ENCODE measurements at places on chromosomes 3 and 15.
A peak's percentile ranks its signal among the peaks of the same experiment; 100 is the strongest.

DNA sequence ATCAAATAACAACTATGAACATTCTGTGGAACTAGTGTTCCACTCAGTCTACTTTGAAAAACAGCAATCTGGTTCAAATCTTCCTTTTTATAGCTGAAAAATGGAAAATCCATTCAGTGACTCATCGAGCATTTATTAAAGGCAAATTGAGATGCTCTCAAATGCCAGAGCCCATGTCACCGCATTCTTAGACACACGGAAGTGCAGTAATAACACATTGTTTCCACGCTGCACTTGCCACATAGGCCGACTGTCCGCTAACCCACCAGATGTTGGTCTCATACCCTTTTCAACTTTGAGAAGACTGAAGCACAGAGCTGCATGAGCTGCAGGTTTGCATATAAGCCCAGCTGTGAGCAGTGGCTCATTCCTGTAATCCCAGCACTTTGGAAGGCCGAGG lies 95.9 kb downstream of the TMEM266 start:
- DNase-seq: no peak

DNA sequence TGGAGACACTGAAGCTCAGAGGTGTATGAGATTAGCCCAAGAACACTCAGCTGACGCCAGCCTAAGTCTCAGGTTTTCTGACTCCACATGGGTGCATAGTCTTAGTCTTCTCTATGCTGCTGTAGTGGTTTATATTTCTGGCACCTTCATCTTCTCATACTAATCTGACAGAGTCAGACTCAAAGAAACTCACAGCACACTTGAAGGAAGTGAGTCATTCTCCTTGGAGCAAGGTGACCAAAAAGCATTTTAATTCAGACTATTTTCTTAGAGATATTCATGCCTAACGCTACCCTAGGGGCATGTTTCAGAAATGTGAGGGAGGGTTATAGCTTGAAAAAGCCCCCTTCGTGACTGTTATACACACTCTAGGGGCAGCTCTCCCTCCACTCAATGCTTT lies 775.3 kb upstream of the ARPP21 start:
- no peak for DNase-seq

- no peak for DNase-seq
Observed at GRCh38 chr3:142849148-142849547, 39.7 kb downstream of the PCOLCE2 start.

GRCh38 chr3:50525987-50526386 lies 22.6 kb upstream of the CACNA2D2 start:
- DNase-seq: peak; percentile 62

DNA sequence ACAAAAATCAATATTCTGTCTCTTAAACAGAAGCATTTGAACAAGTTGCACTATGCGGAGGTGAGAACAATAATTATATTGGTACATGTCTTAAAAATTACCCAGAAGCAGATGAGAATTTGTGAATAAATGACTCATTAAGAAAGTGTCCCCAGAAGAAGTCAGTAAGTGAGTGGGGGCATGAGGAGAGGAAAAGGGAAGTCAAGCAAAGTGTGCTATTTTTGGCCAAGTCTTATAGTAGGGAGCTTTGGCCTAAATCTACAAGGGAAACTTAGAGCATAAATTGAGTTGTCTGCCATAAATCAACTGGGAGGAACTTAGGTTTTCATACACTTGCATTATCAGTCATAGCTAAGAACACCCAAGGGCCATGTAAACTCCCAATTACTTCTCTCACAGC lies 86.9 kb upstream of the SATB1 start:
- DNase-seq: no peak

DNA sequence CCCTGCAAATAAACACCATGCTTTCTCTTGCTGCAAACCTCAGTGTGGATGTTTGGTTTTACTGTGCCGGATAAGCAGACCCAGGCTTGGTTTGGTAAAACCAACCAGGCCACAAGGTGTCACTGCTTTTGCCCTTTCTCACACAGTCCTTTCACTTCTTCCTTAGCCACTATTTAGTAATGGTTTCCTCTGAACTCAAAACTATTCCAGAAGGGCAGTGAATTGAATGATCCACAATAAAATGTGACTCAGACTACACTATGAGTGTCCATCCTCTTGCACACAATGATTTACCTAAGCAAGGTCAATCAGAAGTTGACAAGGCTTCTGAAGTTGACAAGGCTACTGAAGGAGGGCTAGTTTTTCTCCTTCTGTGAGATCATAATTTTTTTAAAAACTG lies 552.4 kb upstream of the CCDC54 start:
- no peak for DNase-seq

DNA sequence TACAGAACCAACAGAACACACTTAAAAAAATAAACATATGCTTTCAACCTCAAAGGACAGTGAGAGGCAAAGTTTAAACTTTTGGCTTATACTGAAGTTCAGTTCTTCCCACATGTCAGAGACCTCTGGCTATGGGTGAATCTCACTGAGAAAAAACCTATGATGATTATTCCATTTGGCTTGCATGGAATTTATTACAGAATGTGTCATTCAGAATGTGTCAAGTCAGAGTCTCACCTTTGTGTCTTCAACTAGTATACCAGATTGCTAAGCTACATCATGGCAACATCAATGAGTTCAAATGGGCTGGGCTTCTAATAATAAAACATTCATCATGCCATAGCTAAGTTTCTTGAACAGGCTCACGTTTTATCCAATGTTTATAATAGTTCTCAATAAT lies 987.0 kb downstream of the NTRK3 start:
- DNase-seq: no peak

GRCh38 chr3:108053067-108053466 lies 37.8 kb downstream of the CD47 start:
- no peak for DNase-seq

DNA sequence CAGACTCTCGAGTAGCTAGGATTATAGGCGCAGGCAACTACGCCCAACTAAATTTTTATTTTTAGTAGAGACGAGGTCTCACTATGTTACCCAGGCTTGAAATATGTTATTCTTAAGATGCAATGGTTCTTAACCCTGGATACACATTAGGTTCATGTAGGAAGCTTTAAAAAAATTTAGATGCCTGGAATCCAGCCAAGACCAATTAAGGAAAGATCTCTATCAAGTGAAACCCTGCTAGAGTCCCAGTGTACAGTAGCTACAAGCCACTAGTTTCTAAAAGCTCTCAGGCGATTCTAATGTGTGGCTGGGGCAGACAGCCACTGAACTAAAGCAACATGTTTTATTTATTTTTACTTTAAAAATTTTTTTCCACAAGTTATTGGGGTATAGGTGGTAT lies 33.2 kb downstream of the TRIM69 start:
- no peak for DNase-seq

DNA sequence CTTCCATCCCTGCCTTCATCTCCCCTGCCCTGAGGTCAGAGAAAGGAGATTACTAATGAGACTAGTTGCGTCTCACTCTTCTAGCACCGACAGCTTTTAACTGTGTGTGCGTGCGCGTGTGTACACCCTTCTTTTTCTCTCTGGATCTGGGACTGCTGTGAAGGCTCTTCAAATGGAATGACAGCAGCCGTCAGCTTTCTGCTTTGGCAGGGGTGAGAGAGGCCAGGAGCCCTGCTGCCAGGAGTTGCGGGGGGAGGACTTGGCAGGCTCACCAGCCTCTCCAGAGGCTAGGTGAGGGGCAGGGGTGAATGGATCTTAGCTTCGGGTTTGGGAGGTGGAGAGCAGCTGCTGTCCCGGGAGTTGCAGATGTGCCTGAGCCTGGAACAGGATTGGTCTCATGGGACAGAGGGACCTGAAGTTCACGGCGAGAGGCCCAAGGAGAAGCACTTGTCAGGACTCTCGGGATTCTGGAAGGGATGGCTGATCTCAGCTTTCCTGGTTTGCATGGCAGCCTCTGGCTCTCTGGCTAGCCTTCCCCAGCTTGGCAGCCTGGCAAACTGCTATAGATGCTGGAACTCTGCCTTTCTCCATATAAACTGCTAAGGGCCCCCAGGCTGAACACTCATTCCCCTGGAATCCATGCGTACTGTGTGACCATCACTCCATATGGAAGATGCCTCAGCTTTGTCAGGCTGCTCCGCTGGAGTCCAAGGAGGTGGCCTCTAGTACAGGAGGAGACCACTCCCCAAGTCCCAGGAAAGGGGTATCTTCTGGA lies 16.6 kb downstream of the TEX264 start:
- no peak for DNase-seq

- no peak for DNase-seq
Observed at GRCh38 chr3:129413687-129414506, 14.5 kb downstream of the EFCAB12 start.

GRCh38 chr15:66901336-66902100 lies 163.9 kb upstream of the SMAD3 start:
- DNase-seq: no peak

DNA sequence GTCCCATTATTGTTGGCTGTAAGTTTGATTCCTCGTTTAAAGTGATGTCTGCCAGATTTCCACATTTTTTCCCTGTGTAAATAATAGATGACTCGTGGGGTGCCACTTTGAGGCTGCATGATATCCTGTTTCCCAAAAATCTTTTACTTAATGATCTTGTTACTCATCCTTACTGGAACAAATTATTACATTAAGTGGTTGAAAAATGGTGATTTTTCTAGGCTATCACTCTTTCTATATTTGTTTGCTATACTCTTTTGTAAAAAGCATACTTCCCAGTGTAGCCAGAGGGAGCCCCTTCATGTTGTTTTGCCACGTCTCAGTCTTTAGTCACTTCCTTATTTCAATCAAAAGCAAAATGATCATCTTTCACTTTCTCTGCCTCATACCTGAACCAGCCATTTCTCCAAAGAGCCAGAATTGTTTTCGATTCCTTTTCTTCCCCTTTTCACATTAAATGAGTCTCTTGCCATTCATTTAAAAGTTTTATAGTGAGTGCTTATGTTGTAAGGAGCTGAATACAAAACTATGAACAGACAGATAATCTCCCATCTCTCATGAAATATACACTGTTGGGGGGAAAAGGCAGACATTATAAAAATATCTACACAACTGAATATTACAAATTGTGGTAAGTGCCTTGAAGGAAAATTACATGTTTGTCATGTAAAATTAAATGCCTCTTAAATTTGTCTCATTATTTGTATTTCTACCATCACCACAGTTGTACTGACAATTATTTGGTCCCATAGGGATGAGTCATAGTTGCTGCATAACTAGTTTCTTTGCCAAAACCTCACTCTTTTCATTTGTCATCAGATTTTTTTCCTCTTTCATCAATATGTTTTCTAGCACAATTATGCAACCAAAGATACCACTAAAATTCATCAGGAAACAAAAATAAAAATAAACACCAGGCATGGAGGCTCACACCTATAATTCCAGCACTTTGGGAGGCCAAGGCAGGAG lies 41.5 kb downstream of the ADGRG7 start:
- no peak for DNase-seq

GRCh38 chr15:73225358-73226015 lies 143.3 kb downstream of the HCN4 start:
- DNase-seq: no peak

DNA sequence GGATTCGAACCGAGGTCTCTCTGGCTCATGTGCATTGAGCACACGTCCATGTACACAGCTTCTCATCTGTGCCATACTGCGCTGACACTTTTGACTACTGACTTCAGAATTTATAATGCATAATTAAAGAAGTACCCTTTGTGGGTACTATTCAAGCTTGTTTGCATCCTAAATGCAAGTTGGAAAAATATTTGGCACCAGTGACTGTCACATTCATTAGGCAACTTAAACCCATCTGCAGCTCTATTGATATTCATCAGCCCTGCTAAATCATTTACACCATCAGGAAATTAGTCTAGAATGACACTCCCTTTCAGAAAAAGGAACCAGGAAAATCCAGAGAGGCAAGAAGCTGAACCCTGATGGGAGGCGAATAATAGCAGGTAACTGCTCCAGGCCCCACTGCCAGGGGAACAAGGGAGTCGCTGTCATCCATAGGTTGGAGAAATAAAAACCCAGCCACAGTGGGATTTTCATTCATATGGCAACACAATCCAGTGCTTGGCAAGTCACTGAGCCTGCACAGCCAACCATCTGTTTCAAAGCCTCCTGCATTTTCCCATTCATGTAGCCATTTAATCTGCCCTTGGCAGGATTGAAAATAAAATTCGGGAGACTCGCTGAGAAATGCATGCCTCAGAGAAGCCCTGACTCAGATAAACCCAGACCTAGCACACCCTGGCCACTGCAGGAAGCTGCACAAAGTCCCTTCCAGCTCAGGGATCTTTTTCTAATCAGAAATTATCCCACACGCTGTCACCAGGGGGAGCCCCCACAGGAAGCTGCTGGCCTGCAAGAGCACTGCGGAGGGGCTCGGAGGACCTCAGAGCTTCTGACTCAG lies 103.0 kb upstream of the VEPH1 start:
- peak; percentile 60 for DNase-seq

DNA sequence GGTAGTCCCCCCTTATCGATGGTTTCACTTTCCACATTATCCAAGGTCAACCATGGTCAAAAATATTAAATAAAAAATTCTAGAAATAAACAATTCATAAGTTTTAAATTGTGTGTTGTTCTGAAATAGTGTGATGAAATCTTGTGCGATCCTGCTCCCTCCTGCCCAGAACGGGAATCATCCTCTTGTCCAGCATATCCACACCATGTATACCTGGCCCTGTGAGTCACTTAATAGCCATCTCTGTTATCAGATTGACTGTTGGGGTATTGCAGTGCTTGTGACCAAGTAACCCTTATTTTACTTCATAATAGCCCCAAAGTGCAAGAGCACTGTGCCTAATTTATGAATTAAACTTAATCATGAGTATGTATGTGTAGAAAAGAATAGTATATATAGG lies 19.1 kb downstream of the FAM81A start:
- DNase-seq: no peak

DNA sequence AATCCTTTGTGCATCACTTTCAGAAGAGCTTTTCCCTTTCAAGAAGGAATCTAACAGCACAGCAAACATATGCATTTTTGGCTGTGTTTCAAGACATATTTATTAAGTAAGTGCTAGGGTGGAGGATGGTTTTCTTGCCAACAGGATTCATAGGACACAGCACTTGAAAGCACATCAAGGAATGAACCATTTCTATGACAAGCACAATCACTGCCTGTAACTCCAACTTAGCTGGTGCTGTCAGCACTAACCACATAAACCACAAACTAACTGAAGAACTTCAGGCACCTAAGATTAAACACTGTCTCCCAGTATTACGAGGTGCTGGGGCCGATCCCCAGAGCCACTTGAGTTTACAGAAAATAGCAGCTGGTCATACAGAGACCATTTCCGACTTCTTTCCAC lies 35.4 kb upstream of the SPRED1 start:
- DNase-seq: no peak
